Mononuclear cell (primary cell): ENCODE measurements at places on chromosomes 2 and 18. TPM values are rescaled to one million over a fixed set of nuclear protein-coding genes. Genes with fewer than 3 reads are reported as not detected.

DSEL gene
- 1.5 TPM for total RNA-seq

CDCA7 gene
- 2.3 TPM for total RNA-seq

RSAD2 gene
- total RNA-seq: 6.8 TPM

ZNF521 gene
- total RNA-seq: 1.0 TPM

DNAH7 gene
- 0.10 TPM for total RNA-seq

IAH1 gene
- total RNA-seq: 36.9 TPM

NGEF gene
- total RNA-seq: 0.21 TPM

ZSWIM2 gene
- not detected for total RNA-seq

TOGARAM2 gene
- 0.73 TPM for total RNA-seq

CIDEA gene
- total RNA-seq: not detected

ZNF892 gene
- total RNA-seq: 1.2 TPM

DES gene
- total RNA-seq: 1.3 TPM

SNED1 gene
- total RNA-seq: 8.2 TPM

INHBB gene
- total RNA-seq: 0.10 TPM

CAPN13 gene
- total RNA-seq: under 0.01 TPM

PIEZO2 gene
- 0.21 TPM for total RNA-seq

KATNAL2 gene
- total RNA-seq: 0.42 TPM

CDH19 gene
- total RNA-seq: not detected

FEZ2 gene
- total RNA-seq: 11.9 TPM

POTEI gene
- under 0.01 TPM for total RNA-seq

CDH7 gene
- total RNA-seq: not detected

NT5C1B gene
- total RNA-seq: not detected

SIX2 gene
- total RNA-seq: 0.10 TPM

OSBPL6 gene
- 0.21 TPM for total RNA-seq

CACNB4 gene
- total RNA-seq: 0.84 TPM

CSRNP3 gene
- under 0.01 TPM for total RNA-seq

KDM3A gene
- total RNA-seq: 130 TPM

LHCGR gene
- total RNA-seq: not detected

IL36RN gene
- total RNA-seq: not detected

MOGAT1 gene
- total RNA-seq: not detected

OTOF gene
- 0.10 TPM for total RNA-seq

TUBB6 gene
- total RNA-seq: 36.7 TPM

EPHA4 gene
- 19.0 TPM for total RNA-seq

CAD gene
- 5.7 TPM for total RNA-seq

LRP2 gene
- not detected for total RNA-seq

ARL4C gene
- 144 TPM for total RNA-seq

LYPD6B gene
- not detected for total RNA-seq

SATB2 gene
- total RNA-seq: 0.73 TPM

FAHD2A gene
- total RNA-seq: 12.2 TPM

RAB6D gene
- total RNA-seq: not detected

LBX2 gene
- 0.21 TPM for total RNA-seq
